Common myeloid progenitor, CD34-positive (primary cell): ENCODE measurements at places on chromosomes 16 and 17.
A peak's percentile ranks its signal among the peaks of the same experiment; 100 is the strongest.

- no peak for DNase-seq
Observed at GRCh38 chr16:89446136-89446974, 44.0 kb downstream of the ANKRD11 start.

- DNase-seq, result peak; percentile 77
Observed at GRCh38 chr17:60863892-60864707, 186.4 kb downstream of the BCAS3 start.

DNA sequence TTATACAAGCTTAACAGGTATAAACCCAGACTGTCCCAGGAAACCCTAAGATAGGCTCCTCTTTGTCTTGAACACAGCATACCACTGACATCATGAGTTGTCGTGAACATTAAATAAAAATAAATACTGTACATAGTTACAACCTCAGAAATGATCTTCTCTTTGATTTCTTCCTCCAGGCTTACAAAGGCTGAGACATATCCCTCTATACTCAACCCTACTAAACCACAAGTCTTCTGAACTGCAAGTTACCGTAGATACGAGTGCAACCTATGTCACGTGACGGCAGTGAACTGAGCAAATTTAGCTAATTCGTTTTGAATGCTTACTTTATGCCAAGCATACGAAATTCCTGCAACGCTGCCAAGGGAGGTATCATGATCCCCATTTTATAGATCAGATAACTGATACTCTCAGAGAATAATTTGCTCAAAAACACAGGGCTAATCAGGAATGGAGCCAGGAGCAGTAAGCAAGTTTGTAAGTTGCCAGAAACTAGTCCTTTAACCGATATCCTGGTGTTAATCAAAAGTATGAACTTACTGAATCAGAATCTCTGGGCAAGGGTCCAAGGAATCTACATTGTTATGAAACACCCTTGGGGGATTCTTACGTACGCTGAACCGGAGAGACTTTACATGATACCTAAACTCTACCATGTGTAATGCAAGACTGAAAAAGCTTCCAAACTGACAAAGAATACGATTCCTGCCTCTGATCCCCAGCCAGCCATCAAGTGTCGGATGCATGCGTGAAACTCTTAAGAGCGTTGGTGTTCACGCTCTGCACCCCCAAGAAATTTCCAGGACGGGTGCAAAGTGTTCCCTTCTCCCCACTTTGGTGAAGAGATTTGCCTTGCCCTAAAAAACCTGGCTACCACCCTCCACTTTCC is 106.2 kb downstream of the XYLT1 start:
- peak; percentile 92 for DNase-seq

GRCh38 chr17:78583091-78583490 is 5.9 kb upstream of the DNAH17 start:
- DNase-seq, result no peak

GRCh38 chr17:81924557-81925532 is 2.7 kb downstream of the MAFG start:
- DNase-seq, result no peak
